ENCODE measurements at places on chromosomes 5 and 9. TPM values are rescaled to one million over a fixed set of nuclear protein-coding genes. Genes with fewer than 3 reads are reported as not detected.

Gene SLC28A3
- total RNA-seq: not detected

Gene MYOZ3
- 0.39 TPM for total RNA-seq

Gene UNC5A
- total RNA-seq: not detected

Gene ZBED3
- total RNA-seq: 8.8 TPM

DNA sequence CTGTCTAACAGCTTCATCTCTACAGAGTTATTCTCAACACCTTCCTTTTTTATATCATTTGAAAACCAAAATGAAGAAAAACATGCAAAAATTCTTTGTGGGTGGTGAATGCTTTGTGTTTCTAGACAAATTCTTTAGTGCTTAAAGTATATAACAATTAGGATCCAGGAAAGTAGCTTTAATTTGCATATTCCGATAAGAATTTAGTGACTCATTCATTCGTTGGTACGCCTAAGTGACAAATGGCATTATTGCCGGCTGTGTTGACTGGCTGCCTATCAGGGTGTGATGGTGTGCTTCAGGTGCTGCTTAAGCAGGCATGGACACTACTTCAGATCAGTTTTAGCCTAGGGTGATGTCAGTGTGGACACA, 35.2 kb downstream of the LMNB1 start:
- no peaks in the 10 kb centered on the region for H3K4me1 ChIP-seq
- no peaks in the 10 kb centered on the region for H3K27me3 ChIP-seq
- H3K36me3 ChIP-seq: no peaks in the 10 kb centered on the region

GRCh38 chr9:136182420-136182787, 22.5 kb downstream of the LHX3 start:
- no peak overlapping the region for H3K27ac ChIP-seq
- no peak for DNase-seq
- peaks cover 22% of the 10 kb centered on the region for H3K27me3 ChIP-seq
- H3K36me3 ChIP-seq: no peaks in the 10 kb centered on the region
- H3K4me1 ChIP-seq: no peaks in the 10 kb centered on the region
- no peak overlapping the region for H3K4me3 ChIP-seq

GRCh38 chr5:53076014-53076583, 33.5 kb downstream of the MOCS2 start:
- H3K4me3 ChIP-seq: no peak overlapping the region
- DNase-seq: no peak
- H3K27me3 ChIP-seq: no peaks in the 10 kb centered on the region
- no peak overlapping the region for H3K27ac ChIP-seq
- H3K36me3 ChIP-seq: no peaks in the 10 kb centered on the region

GRCh38 chr5:179668391-179668790, 12.4 kb downstream of the CBY3 start:
- no peaks in the 10 kb centered on the region for H3K36me3 ChIP-seq
- H3K27ac ChIP-seq: no peak overlapping the region
- no peaks in the 10 kb centered on the region for H3K27me3 ChIP-seq
- H3K4me3 ChIP-seq: no peak overlapping the region
- H3K4me1 ChIP-seq: no peaks in the 10 kb centered on the region
- peak; percentile 32 for DNase-seq

DNA sequence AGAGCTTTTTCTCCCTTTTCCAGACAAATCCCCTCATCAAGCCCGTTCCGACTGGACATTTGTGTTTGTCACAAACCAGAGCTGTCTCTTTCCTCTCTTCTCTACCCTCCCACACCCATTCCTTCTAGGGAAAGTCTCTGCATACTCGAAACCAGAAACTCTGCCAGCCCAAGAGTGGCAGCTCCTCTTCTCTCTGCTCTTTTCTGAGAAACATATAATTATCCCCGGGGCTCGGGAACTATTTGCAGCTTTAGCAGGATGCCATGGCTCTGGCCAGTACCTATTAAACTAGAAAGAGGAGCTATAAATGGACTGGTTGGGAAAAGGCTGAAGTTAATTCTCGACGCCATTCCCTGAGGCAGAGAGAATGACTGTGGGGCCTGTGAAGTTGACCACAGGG, 82.6 kb downstream of the SH3PXD2B start:
- H3K27ac ChIP-seq: no peak overlapping the region
- H3K4me1 ChIP-seq: no peaks in the 10 kb centered on the region
- no peaks in the 10 kb centered on the region for H3K36me3 ChIP-seq
- no peaks in the 10 kb centered on the region for H3K27me3 ChIP-seq
- H3K4me3 ChIP-seq: no peak overlapping the region

GRCh38 chr5:178766936-178767912, 36.8 kb upstream of the ZNF354A start:
- no peaks in the 10 kb centered on the region for H3K36me3 ChIP-seq
- no peak overlapping the region for H3K27ac ChIP-seq
- DNase-seq: no peak
- no peaks in the 10 kb centered on the region for H3K27me3 ChIP-seq

DNA sequence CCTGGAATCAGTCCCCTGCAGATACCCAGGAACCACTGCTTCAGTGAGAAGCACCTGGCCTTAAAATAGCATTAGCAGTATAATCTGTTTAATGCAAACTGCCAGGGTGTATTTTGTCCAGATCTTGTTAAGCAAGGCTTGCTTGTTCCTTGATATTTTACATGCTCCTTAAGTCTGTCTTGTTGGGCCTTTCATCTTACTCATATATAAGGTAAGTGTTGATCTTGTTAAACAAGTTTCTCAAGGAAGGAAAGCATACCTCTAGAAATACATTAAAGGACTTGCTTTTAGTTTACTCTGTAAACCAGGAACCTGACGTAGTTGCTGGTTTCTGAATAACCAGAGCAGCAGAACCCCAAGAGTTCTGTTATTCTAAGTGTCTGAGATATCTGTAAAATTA, 13.7 kb downstream of the HSPA4 start:
- peaks cover 17% of the 10 kb centered on the region for H3K4me1 ChIP-seq
- no peaks in the 10 kb centered on the region for H3K27me3 ChIP-seq
- no peaks in the 10 kb centered on the region for H3K36me3 ChIP-seq
- H3K4me3 ChIP-seq: no peak overlapping the region
- no peak for DNase-seq
- no peak overlapping the region for H3K27ac ChIP-seq

- no peaks in the 10 kb centered on the region for H3K27me3 ChIP-seq
- DNase-seq: no peak
- peaks cover 1% of the 10 kb centered on the region for H3K4me1 ChIP-seq
- H3K36me3 ChIP-seq: no peaks in the 10 kb centered on the region
- no peak overlapping the region for H3K4me3 ChIP-seq
- H3K27ac ChIP-seq: no peak overlapping the region
Observed at GRCh38 chr5:42870882-42871418, 59.3 kb upstream of the SELENOP start.

DNA sequence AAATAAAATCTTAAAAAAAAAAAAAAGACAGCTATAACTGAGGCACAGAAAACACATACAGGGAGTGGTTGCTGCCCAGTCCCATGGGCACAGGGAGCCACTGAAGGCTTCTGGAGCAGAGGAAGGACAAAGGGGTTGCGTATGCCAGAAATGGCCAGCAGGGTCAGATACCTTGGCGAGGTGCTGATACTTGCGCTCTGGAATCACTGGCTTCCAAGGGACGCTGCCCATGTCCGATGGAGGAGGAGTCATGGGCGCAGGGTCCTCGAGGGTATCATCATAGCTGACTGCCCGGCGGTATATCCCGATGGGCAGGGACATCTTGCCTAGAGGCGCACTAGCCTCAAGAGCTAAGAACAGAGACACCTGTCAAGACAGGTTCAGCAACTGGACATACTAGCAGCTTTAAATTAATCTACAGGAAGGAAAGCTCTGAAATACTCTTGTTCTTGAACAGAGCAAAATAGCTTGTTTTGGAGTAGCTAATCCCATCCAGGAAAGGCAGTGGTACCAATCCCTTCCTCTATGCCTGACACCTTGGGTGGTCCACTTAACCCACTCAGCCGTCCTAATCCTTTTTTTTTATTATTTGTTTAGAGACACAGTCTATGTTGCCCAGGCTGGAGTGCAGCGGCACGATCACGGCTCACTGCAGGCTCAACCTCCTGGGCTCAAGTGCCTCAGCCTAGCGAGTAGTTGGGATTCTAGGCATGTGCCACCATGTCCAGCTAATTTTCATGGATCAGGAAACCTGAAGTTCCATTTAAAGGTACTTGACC, 6.0 kb downstream of the KIAA1191 start:
- no peak overlapping the region for H3K27ac ChIP-seq
- no peak overlapping the region for H3K4me3 ChIP-seq
- H3K27me3 ChIP-seq: no peaks in the 10 kb centered on the region
- H3K36me3 ChIP-seq: peaks cover 70% of the 10 kb centered on the region

GRCh38 chr9:118230329-118230728, 526.1 kb downstream of the TLR4 start:
- no peak overlapping the region for H3K4me3 ChIP-seq
- DNase-seq: no peak
- no peaks in the 10 kb centered on the region for H3K36me3 ChIP-seq
- H3K27ac ChIP-seq: no peak overlapping the region
- no peaks in the 10 kb centered on the region for H3K27me3 ChIP-seq

GRCh38 chr5:20276959-20277263, 288.9 kb upstream of the CDH18 start:
- H3K27ac ChIP-seq: no peak overlapping the region
- DNase-seq: no peak
- H3K4me3 ChIP-seq: no peak overlapping the region
- no peaks in the 10 kb centered on the region for H3K4me1 ChIP-seq
- no peaks in the 10 kb centered on the region for H3K27me3 ChIP-seq
- no peaks in the 10 kb centered on the region for H3K36me3 ChIP-seq

- no peak for DNase-seq
- H3K27ac ChIP-seq: no peak overlapping the region
- no peaks in the 10 kb centered on the region for H3K27me3 ChIP-seq
- H3K4me3 ChIP-seq: no peak overlapping the region
- no peaks in the 10 kb centered on the region for H3K36me3 ChIP-seq
- no peaks in the 10 kb centered on the region for H3K4me1 ChIP-seq
Observed at GRCh38 chr5:40033411-40033810, 608.6 kb upstream of the DAB2 start.

DNA sequence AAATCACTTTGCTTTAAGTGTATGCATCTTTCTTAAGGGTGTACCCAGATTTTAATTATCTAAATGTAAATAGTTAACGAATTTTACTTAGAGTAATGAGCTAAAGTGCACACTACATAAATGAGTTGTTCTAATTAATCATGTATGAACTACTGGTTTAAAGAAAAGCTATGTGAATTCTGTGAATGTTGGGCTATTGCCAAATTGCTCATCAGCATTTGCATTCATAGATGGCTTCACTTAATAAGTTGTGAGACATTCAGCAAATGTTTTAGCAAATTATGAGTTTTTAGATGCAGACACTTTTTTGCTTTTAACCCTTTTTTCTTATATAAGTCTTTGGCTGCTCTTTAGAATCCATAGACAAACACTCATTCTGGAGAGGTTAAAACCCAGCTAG, 175.7 kb downstream of the PBX3 start:
- no peaks in the 10 kb centered on the region for H3K4me1 ChIP-seq
- DNase-seq: no peak
- H3K27ac ChIP-seq: no peak overlapping the region
- H3K4me3 ChIP-seq: no peak overlapping the region
- H3K27me3 ChIP-seq: no peaks in the 10 kb centered on the region

- H3K4me3 ChIP-seq: no peak overlapping the region
- no peak overlapping the region for H3K27ac ChIP-seq
- DNase-seq: no peak
- H3K4me1 ChIP-seq: no peaks in the 10 kb centered on the region
Observed at GRCh38 chr5:147996379-147996778, 67.4 kb upstream of the SPINK5 start.

DNA sequence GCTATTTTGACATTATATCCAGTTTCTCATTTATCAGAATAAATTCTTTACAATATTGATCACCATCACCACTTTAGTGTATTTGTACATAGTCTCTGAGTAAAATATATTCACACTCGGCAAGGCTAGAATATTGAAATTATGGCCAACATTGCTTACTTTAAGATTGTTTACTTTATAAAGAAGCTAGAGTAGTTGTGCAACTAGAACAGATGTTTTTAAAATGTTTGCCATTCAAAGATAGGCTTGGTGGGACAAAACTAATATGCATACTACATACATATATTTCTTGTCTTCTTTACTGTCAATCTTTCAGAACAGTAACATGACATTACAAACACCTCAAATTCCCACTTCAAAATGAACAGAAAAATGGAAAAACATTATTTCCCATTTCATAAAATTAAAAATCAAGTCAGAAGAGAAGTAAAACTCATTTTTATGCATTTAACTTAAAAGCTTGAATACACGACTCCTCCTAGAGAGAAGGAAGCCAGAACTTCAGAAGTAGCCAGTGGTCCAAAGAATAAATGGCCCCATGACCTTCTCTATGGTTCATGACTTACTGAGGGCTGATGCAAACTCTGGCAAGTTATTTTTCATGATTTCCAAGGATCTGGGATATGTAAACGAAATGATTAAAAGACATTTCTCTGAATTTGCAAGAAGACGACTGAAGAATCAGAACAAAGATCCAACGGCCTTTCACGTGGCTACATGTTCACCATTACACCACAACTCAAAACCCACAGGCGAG, 14.1 kb downstream of the MTX3 start:
- no peak overlapping the region for H3K27ac ChIP-seq
- H3K4me3 ChIP-seq: no peak overlapping the region
- no peak for DNase-seq
- H3K4me1 ChIP-seq: no peaks in the 10 kb centered on the region
- peaks cover 30% of the 10 kb centered on the region for H3K36me3 ChIP-seq
- H3K27me3 ChIP-seq: no peaks in the 10 kb centered on the region

DNA sequence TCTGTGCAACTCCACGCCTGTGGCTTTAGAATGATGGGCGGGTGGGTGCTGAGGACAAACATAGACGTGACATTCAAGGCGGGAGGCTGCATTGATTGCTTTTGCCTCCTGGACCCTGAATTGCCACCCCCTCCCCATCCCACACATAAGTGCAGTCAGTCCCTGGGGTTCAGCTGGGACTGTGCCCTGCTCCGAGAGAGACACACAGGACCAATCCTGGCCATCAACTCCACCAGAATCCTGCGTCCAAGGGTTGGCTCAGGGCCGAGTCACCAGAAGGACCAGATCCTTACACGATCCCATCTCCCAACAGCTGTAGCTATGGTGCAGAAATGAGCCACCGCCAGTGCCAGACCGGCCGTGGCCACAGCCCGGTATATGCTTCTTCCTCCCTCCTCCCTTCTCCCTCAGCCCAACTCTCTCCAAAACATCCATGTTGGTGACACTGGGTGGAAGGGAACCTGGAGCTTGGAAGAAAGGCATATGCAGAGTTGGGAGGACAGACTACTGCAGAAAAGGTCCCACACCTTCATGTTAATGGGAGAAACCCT, 27.4 kb downstream of the IRX2 start:
- H3K27ac ChIP-seq: no peak overlapping the region
- no peak overlapping the region for H3K4me3 ChIP-seq
- H3K36me3 ChIP-seq: no peaks in the 10 kb centered on the region

DNA sequence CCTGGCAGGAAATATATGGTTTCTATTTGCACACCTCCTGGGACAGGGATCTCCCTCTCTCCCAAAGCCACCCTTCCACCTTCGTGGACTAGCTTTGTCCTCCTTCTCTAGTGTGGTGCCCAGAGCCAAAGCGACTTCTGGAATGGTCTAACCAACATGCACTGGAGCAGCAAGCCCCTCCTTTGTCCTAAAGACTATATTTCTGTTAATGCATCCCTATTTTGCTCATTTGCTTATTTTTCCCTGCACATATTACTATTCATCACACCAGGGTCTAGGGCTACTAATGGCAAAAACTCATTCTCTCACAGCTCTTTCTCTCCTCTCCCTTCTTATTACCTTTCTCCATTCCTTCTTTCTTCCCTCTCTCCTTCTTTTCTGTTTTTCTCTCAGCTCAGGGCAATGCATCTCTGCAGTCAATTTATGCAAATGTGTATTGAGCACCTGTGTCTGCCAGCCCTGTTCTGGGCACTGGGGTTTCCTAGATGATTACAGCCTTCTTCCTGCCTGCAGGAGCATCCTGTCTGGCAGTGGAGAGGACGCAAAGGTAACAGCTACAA, 2.8 kb upstream of the NEURL1B start:
- no peak overlapping the region for H3K27ac ChIP-seq
- no peaks in the 10 kb centered on the region for H3K36me3 ChIP-seq
- no peak for DNase-seq
- H3K27me3 ChIP-seq: no peaks in the 10 kb centered on the region
